NCI-H446 (cell line): ENCODE measurements at places on chromosomes 3 and 15.

- no peak for DNase-seq
These were observed 211.3 kb upstream of the CHRM5 start for GRCh38 chr15:33756961-33757360.

GRCh38 chr3:29353807-29354206 is 72.9 kb downstream of the RBMS3 start:
- DNase-seq: no peak

DNA sequence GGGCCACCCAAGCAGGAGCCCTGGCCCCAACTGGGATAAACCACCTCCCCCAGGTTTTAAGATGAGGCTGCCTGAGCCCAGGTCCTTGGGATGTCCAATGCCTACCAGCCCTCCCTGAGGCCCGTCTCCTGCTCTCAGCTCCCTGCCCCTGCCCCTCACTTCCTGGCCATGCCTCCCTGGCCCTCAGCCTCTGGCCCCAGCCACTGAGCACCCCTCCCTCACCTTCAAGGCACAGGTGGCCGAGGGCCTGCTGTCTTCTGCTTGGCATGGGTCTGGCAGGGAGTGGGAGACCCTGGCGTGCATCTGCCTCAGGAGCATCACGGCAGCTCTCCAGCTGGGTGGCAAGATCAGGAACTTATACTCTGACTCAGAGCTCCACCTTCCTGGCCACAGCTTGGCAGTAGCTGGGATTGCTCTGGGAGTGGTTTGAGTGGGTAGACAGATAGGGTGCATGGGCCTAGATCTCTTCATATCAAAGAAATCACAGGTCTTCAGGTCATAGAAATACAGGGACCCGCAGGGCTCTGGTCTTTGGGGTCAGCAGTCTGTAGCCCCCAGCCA is at the start of gene PLA2G4E:
Gene PLA2G4E, minus strand, starts transcription at position 330 of the 561 bp plus-strand sequence. Its CDS starts 12 bp downstream, at position 318.
- no peak for DNase-seq

DNA sequence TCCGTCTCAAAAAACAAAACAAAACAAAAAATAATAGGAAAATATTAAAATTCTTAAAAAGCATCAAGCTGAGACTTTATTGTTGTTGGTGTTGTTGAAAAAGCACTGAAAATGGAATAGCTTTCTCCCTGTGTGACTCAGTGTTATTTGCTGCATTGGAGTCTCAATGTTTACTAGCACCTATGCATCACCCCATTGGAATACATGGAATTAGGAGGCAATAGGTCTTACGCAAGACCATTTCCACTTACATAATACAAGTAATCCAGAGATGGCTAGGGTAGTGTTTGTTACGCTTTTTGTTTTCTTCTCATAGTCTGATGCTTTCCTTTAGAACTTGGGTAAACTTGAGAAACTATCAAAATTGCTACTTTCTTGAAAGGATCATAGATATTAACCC is 15.2 kb downstream of the GXYLT2 start:
- DNase-seq: no peak

GRCh38 chr3:17865631-17866030 is 123.2 kb upstream of the TBC1D5 start:
- DNase-seq: no peak

- no peak for DNase-seq
These were observed 77.2 kb downstream of the ATG7 start for GRCh38 chr3:11349446-11349845.

- no peak for DNase-seq
These were observed 318.5 kb upstream of the ADAMTS9 start for GRCh38 chr3:65006300-65006739.

GRCh38 chr15:73240866-73241499 is 127.8 kb downstream of the HCN4 start:
- DNase-seq: peak; percentile 61

DNA sequence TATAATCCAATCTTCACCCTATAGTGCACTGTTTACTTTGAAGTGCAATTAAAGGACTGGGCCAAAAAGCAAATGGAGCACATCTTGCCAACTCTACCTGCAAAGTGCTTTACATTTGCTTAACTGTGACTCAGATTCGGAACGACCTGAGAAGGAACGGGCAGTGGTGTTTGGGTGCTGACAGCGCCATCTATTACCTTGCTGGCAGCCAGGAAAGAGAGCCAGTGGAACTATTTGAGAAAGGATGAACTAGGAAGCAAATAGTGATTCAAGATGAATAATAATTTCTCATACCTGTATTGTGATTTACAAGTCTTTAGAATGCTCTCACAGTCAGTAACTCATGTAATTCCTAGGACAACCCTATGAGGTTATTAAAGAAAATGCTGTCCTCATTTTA is 312.9 kb downstream of the PDCD6IP start:
- DNase-seq: no peak

GRCh38 chr3:175421902-175422301 is 562.8 kb downstream of the NAALADL2 start:
- DNase-seq: no peak

GRCh38 chr3:64501298-64501906 is 186.4 kb downstream of the ADAMTS9 start:
- no peak for DNase-seq

DNA sequence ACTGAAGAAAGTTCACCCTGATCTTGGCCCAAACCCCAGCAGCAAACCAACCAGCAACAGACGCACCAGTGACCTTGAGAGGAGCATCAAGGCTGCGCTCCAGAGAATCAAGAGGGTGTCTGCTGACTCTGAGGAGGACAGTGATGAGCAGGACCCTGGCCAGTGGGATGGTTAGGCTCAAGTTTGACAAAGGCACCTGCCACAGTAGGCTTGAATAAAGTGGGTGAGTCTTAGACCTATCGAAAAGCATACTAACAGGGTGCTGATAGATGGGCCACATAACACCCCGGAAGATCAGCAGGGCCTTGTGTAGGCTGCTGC is 23.9 kb downstream of the WHAMM start:
- no peak for DNase-seq

DNA sequence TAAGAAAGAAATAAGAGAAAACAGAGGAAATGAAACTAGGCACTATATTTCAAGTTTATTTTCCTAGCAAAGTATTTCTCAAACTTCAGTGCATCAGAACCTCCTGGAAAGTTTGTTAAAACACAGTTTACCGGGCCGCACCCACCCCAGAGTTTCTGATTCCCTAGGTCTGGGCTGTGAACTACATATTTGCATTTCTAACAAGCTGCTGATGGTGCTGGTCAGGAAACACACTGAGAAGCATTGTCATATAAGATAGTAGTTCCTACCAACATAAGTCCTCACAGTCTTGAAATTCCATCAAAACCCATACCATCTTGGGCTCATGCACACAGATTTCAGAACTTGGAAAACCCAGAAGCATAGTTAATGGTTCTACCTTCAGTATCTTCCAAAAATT is 8.3 kb downstream of the SLC9A9 start:
- DNase-seq: no peak

DNA sequence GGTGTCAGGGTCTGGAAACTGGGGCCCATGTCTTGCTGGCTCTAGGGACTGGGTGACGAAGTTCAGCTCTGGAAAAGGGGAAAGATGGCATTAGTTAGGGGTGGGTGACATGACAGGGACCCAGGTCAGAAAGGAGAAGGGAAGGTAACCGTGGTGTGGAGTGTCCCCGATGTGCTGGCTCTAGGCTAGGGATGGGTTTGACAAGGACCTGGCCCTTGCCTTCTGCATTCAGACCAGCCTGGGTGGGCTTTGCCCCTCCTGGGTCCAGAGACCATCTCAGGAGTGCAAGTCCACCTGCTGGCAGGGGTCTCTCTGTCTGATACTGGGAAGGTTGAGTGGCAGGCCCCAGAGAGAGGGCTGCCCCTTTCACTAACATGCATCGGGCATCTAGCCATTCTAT is 28.7 kb upstream of the ATP2B2 start:
- no peak for DNase-seq

DNA sequence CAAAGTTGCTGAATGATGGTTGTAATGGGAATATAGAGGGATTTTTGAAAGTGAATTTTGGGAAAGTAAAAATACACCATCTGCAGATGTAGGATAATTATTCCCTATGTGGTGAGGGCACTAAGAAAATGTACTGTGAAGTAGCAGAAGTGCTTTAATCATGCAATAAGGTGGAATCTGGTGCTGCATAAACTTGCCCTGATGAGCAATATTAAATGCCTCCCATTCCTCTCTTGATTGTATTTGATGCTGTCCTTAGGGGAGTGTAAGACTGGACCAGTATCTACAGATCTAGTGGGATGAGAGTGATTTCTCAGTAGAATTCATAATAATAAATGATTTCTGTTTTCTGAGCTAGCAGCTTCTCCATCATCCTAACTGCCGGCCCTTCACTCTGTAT is 47.7 kb upstream of the ATP2C1 start:
- no peak for DNase-seq

DNA sequence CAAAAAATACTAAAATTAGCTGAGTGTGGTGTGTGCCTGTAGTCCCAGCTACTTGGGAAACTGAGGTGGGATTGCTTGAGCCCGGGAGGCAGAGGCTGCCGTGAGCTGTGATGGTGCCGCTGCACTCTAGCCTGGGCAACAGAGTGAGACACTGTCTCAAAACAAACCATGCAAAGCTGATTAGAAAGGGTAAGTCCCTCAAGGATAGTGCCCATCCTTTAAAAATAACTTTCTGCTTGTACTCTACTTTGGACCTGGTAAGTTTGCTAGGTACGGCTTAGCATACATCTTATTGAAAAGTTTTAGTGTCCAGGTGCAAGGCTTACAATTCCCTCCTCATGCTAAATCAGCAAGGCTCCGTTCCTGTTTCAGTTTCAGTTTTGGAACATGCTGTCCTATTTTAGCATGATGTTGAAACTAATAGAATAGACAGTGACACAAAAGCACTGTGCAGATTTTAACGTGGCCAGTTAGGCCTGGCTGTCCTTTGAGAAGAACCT is 21.4 kb downstream of the FEM1B start:
- DNase-seq: no peak

GRCh38 chr15:49064281-49064653 is 18.0 kb upstream of the SECISBP2L start:
- DNase-seq: no peak

GRCh38 chr3:99929745-99930139 is 112.1 kb downstream of the CMSS1 start:
- DNase-seq: peak; percentile 78

GRCh38 chr15:80138961-80139360 is 13.8 kb upstream of the FAH start:
- no peak for DNase-seq

- no peak for DNase-seq
These were observed 42.3 kb upstream of the IQSEC1 start for GRCh38 chr3:13115576-13115910.

DNA sequence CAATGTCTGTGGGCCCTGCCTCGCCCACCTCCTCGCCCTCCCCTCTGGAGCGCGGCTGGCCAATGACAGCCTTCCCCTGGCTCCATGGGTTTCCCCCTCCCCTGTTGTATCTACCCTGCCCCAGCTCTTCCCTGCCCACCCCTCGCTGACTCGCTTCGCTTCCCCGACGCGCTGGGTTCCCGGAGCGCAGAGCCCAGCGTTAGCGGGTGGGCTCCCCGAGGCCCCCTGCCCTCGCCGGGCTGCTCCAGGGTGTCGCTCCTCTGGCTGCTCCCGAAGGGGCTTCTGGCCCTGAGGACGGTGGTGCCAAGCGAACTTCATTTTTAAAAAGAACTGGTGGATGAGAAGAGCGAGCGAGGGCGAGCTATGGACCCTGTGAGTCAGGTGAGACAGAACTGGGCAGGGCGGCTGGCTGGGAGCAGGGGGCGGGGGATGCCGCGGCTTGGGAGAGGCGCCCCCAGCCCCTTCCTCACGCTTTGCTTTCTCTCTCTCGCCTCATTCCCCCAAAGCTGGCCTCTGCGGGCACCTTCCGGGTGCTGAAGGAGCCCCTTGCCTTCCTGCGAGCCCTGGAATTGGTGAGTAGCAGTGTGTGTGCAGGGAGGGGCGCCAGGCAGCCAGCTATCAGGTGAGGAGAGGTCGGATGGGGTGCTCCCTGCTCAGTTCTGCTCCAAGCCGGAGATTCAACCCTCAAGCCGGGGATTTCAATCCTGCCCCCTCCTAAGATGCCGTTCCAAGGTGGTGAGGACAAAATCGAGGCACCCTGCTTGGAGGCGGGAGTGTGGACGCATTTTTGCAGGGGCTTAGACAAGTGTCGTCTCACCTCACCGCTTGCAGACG is at the start of gene SYNPR:
Gene SYNPR, plus strand, starts transcription at position 138 of the 834 bp plus-strand sequence.
- DNase-seq: no peak

DNA sequence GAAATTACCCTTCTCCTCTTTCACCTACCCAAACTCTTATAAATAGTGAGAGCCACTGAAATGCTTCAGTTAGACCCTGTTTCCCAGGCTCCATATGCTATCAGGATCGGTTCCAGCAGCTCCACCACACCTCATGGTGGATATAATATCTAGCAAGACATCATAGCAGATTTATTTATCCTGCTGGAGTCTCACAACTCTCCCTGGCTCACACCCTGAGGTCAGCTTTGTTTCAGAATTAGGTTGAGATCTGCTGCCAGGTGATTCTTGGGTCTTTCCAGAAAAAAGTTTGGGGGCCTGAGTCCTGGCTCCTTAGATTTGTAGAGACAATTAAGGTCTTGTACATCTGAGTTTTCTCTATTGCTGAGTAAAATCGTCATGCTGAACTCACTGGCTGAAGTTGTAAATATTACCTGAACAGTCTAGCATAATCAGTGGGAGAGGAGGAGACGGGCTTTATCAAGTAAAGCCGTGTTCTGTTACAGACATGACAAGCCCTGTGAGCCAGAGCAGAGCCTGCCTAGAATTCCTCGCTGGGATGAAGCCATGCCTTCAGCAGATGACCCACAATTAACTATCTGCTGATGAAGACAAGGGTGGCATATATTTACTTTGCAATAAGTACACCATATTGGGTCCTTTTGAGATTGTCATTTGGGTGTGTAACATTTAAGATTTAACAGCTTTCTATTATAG is 131.6 kb downstream of the STAC start:
- no peak for DNase-seq

GRCh38 chr15:54519577-54519976 is 541.3 kb downstream of the UNC13C start:
- DNase-seq: no peak

DNA sequence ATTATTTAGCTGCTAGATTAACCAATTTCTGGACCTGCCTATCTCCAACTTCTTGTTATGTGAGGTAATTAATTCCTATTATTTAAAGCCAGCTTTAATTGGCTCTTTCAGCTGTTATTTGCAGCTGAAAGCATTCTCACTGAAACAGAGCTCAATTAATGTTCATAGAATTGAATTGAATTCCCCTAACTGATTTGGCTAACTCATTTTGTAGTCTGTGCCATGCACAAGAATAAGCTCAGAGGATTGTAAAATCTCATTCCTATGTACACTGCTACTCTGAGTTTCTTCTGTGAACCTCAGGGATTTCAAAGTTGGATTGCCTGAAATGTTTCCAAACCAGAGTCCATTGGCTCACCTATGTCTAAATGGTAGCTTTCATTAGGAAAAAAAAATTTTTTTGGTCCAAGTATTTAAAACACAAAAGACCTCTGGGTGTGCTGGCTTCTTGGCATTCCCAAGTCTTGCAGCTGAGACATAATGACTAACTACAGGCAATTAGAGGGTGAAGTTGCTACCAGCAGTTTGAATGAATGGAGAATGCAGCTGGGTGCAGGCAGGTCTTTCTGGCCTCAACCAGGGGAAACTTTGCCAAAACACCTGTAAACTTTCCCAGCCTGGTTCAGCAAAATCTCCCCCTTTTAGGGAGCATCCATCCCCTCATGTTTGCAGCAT is 134.3 kb downstream of the EDEM1 start:
- no peak for DNase-seq
